ENCODE measurements at places on chromosomes 7 and 10.

DNA sequence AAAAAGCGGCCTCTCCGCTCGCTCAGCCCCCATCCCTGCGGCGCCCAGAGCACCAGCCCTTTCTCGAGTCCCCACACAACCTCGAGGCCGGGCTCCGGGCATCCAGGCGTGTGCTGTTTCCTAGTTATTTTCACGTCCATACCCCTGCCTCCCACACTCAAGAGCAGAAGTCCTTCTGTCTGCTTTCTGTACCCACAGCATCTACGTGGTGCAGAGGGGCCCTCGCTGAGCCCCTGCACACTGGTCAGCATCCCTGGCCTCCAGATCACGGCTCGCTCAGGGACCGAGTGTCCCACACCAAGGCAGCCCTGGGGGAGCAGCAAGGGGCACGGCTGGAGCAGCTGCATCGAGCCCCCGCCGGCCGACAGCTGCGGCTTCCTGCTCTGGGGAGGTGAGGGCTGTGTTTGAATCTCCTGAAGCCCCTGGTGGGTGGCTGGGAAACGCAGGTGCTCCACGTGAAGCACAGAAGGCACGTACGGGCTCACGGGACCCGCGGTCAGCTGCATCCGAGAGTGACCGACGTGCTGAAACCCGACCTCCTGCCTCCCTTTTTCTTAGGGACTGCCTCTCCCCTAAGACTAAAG, 333.1 kb downstream of the DNAJB6 start:
- DNase-seq, result no peak

DNA sequence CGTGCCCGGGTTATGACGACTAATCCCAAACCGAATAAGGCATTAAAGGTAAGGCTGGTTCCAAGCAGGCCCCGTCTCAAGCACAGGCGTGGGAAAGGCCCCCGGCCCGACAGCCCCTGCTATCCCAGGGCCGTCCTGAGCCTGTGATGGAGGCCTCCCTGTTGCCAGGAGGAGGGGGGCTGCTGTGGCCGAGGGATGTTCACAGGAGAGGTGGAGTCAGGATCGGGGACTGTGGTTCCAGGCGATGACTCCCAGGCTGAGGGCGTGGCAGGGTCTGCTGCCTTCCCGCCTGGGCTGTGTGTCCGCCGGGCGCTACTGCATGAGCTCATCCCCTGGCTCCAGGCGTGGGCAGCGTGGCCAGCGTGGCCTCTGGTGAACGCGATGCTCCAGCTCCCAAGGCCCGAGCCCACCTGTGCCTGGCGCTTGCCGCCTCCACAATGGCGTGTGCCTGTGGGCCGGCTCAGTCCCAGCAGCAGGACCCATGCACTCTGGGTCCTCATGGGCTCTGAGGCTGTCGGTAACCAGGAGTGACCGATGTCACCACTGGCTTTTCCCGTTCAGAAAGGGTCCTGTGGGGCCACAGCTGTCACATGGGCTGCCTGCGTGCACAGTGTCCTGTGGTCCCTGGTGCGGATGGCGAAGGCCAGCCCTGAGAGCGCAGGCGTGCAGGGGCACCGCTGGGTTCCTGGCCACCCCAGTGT, 8.8 kb downstream of the MAFK start:
- DNase-seq, result no peak

DNA sequence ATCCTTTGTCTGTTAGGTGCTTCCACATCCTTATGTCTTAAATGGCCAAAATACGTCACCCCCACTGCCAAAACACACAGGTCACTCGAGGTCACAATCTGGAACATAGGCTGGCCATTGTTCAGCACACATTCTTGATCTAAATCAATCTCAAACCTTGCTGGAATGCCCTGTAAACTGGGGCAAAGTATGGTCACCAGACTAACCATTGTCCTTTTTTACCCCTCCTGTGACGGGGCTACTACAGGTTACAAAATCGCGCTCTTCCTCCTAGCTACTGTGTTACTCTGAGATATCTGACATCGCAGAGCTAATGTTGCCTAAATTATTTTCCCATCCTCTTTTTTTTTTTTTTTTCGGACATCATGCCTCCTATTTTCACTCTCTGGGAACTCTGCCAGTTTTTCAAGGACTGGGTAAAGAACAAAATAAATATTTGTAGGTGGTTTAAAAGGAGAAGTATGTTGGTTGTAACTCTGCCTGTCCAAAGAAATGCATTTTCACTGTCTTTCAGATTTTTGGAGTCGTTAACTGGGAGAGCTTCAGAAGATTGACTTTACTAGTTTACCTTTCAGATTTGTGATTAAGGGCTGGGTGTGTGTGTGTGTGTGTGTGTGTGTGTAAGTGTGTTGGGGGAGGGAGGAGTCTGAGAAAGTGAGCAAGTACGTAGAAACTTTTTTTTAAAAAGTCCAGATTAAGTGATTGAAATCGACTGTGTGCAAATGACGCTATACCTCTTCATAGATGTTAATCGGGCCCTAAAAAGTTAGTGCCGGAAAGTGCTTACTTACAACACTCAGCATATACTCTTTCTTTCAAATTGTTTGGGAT, 942 bp upstream of the KIAA1217 start:
- no peak for DNase-seq

DNA sequence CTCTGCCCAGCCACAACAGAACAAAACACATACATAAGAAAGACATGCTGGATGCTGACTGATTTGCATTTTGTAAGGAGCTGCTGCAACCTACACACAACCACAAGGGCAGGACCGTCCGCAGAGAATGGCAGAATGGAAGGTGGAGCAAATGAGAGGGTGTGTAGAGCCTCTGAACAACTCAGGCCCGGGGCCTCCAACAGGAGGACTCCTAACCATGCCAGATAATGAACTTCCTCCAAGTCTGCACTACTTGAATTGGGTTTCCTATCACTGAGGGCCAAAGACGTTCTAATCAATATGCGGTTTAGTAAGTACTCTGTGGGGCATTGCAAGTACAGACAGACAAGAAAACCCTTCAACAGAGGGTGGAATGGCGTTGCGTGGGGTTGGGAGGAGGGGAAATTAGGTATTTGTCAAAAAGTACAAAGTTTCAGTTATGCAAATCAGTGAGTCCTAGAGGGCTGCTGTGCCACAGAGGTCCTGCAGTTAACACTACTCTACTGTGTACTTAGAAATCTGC, 14.6 kb downstream of the VOPP1 start:
- DNase-seq, result no peak

DNA sequence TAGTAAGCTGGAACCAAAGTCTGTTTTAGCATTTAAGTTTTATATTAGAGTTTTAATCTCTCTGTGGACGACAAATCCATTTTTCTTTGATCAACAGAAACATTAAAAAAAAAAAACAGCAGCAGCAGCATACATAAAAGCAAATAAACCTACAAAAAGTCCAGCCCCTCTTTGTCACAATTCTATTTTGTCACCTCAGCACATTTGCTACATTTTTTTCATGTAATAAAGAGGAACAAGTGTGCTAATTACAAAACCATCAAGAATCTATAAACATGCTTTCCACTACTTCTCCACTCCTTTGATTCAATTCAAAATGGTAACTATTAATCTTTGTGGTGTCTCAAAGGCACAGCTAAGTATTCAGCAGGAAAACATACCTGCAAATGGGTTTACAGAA, 259.8 kb upstream of the GNAI1 start:
- DNase-seq, result no peak

DNA sequence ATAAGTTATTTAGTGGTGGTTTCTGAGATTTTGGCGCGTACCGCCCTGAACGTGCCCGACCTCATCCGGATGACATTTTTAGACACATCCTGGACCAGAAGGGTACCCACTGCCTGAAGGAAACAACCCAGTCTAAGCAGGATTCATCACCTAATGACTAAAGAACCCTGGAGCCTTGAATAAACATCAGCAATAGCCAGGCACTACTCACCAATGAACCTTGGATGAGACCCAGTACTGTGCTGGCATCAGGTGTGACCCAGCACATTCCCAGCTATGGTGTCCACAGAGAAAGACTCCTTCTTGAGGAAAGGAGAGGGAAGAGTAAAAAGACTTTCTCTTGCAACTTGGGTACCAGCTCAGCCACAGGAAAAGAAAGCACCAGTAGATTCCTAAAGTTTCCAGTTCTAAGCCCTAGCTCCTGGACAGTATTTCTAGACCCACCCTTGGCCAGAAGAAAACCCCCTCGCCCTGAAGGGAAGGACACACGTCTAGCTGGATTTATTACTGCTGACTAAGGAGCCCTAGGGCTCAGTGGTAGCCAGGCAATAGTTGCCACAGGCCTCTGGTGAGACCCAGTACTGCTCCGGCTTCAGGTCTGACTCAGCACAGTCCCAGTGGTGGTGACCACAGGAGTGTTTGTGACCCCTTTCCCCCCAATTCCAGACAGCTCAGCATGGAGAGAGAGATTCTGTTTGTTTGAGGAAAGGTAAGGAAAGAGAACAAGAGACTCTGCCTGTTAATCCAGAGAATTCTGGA, 32.5 kb downstream of the ZNF277 start:
- DNase-seq, result peak; percentile 70

- no peak for DNase-seq
Observed at GRCh38 chr7:92788559-92789183, 47.7 kb downstream of the CDK6 start.

DNA sequence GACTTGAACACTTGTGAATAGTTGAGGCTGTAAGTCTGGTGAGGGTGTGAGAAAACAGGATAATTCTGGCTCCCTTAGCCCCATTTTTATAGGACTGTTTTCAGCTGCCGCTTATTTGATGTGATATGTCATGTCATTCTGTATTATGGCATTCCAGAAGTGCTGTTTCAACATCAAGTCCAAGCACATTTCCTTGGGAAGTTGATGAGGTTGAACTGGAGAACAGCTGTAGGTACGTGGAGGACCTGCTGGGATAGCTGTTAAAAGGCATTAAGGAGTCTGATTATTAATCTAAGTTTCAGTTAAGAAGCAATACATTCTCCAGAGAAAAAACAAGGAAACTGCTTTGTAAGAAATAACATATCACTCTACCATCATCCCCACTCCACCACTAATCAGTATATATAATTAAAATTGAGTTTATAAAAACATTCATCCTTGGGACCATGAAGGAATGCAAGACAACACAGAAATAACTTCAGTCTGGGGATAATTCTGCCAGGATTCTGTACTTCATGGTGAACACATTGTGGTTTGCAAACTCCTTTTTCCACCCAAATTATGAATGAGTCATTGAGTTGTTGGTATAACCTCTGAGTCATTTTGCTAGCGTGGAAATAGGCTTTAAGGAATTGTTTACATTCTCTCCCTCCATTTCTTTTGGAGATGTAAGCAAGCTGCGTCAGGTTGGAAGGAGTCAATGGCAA, 39.9 kb upstream of the TMEM229A start:
- DNase-seq, result peak; percentile 65
